Foreskin keratinocyte (primary cell): ENCODE measurements at places on chromosomes 13 and 19.

DNA sequence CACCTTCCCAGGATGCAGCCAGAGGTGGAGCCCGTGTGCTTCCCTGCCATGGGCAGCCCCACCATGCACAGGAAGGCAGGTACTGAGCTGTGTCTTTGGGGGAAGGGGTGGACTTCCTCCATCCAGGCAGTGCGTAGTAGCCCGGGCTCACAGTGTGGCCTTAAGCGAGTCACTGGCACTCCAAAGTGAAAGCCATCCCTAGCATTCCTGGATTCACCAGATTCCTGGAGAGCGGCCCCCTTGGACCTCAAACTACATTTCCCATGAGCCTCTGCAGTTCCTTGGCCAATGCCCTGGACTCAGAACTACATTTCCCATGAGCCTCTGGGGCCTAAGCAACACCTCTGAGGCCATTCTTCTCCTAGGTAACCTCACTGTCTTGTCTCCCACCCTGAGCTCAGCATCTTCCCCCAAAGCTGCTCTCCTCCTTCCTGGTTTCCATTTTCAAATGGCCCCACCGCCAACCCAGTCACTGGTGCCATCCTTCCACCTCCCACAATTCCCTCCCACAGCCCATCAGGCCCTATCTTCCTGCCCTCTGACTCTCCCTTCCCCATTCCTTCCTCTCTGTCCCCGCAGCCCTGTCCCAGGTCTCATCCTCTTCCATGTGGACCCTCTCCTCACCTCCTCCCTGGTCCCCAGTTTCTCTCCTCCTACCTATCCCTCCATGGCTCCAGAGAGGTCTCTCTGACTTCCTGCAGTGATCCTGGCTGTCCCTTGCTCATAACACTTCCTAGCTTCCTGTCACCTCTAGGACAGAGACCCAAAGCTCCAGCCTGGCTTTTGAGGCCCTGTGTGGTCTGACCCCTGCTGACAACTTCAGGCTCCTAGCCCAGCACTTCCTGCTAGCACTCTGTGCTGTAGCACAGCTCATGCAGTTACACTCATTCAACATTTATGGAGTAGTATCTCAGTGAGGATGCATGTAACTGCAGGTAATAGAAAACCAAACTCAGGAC, at the start of gene C19orf81:
TSS of gene C19orf81 (plus strand) at position 13 of the 959 bp plus-strand sequence. CDS start at position 13, 0 bp downstream.
- DNase-seq: no peak

- no peak for DNase-seq
Observed at GRCh38 chr13:76851961-76852360, 34.2 kb downstream of the KCTD12 start.

DNA sequence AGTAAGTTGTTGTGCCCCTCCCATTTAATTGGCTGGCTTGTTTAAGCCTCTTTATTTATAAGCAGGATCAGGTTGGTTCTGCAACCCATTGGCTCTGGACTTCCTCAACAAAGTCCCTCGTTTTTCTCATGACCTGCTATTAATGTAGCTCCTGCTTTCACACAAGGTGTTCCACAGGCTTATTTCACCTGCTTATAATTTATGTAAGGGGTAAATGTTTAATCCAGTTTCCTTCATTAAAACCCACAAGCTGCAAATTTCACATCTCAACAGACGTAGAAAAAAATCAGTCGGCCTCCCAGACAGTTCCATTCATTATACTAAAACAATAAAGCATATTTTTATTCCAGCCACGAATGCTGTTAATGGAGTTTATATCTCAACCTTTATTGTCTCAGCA, 86.1 kb downstream of the TBC1D4 start:
- DNase-seq: no peak

- no peak for DNase-seq
Observed at GRCh38 chr19:5832061-5832460, 7.4 kb downstream of the FUT6 start.

DNA sequence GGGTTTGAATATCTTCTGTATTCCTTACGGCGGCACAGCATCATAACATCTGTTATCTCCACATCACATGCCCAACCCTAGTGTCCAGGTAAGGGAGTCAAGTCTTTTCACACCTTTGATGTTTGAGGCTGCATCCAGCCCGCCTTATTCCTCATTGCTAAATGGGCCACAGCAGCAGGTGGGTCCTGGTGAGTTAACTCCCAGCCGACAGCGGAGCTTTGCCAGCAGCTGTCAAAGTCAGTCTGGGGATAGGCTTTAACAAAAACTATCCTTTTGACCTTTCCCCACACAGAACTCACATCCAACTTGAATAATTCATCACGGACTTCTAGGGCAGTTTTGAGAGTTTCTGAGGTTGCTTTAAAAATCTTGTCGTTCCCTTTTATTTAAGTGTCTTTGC, 235.1 kb downstream of the DLEU7 start:
- DNase-seq: no peak

DNA sequence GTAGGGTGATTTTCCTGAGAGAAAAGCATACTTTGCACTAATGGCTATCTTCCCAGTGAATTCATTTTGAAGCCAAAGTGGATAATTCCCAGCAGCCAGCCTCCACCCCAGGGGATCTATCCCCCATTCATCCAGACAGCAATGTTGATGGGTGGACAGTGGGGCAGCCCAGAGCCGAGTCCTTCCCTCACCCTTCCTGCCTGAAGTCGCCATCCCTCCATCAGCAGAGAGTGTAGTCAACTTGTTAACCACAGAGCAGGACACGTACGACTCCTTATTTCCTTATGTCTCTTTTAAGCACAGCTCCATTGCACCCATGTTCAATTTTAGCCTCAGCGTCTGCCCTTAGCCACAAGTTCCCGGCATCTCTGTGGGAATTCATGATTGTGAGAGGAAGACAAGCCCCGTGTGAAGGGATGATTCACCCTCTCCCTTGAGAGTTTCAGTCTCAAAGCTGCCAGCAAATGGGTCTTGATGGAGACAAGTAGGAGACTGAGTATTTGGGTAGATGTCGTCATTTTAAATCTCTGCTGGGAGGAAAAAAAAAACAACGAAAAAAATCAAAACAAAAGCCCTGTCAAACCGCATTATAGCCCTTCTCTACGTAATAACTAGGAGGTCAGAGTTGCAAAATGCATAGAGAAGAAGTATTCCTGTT, 58.3 kb upstream of the MEDAG start:
- no peak for DNase-seq

DNA sequence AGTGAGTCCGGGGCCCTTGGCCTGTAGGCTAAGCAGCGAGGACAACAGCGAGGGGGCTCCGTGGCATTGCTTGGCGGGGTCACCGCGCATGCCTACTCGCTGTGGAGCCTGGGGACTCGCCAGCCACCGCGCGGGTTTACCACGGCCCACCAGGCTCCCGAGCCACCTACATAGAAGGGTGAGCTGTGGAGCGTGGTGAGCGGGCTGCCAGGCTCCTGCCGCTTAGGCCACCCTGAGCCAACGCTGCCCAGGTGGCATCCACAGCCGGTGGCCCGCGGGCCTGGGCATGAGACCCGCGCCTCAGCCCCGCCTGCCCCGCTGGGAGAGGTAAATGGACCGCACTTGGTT, 31.2 kb downstream of the C1QTNF9 start:
- DNase-seq: no peak

DNA sequence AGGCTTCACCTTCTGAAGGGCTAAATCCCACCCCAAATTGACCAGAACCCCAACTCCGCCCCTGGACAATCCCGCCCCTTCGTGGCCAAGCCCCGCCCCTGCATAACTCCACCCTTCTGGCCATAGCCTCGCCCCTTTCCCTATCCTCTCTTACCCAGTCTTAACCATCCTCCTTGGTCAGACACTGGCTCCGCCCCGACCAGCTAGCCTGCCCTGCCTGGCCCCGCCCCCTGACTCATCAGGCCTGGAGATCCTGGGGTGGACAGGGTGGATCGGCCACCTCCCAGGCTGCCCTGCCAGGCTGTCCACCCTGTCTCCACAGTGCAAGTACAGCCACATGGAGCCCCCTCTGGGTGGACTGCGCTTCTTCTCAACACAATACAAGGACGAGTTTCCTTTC, 8.0 kb upstream of the ZNF358 start:
- DNase-seq: peak; percentile 54

DNA sequence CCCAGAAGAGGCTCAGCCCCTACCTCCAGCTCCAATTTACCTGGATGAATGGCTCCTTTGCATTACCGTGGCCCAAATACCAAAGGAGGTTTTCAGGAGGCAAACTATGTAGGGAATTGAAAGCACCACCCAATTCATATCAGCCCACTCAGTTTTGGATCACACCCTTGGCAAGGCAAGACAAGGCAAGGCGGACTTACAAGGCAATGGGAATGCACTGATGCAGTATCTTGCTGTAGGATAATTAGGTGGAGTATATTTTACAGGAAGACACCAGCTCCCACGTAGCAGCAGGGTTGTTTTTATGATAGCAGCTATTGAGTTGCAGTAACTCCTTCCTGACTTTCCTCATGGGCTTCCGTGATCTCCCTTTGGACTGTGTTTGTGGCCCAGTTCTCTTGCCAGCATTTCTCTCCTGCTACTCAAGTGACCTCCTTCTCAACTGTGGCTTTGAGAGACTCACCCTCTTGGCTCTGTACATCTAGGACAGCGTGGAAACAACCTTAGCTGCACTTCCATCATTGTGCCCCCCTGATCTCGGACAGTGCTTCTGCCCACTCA, 935.9 kb downstream of the EFNB2 start:
- DNase-seq: no peak

DNA sequence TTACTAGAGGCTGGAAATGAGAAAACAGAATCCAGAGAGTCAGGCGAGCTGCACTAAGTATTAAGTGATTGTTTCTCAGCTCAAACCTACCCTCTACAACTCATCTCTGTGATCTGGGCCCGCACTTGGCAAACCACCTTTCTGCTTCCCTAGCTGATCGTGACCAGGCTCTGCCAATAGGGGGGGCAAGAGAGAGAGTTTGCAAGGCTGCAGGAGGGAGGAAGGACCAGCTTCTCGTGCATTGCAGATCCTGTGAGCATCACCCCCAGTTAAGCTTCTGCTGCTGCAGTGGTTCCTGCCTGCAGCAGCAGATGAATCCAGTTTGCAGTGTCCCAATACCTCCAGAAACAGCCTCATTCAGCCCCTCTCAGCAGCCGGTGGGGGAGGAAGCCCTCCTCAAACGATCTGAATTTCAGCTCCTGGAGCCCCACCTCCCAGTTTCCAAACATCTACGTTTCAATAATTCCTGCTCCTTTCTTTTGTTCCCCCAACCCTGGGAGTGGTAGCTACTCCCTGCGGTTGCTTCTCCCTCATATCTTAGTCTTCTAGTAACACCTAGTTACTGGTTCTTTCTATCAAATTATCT, 20.0 kb downstream of the XRCC1 start:
- DNase-seq: peak; percentile 15

GRCh38 chr19:11252665-11253355, 9.5 kb downstream of the DOCK6 start:
- DNase-seq: no peak

GRCh38 chr19:7482584-7483439, 6.0 kb downstream of the PEX11G start:
- DNase-seq: peak; percentile 74

- DNase-seq: no peak
Observed at GRCh38 chr13:79663435-79663834, 182.5 kb downstream of the NDFIP2 start.

DNA sequence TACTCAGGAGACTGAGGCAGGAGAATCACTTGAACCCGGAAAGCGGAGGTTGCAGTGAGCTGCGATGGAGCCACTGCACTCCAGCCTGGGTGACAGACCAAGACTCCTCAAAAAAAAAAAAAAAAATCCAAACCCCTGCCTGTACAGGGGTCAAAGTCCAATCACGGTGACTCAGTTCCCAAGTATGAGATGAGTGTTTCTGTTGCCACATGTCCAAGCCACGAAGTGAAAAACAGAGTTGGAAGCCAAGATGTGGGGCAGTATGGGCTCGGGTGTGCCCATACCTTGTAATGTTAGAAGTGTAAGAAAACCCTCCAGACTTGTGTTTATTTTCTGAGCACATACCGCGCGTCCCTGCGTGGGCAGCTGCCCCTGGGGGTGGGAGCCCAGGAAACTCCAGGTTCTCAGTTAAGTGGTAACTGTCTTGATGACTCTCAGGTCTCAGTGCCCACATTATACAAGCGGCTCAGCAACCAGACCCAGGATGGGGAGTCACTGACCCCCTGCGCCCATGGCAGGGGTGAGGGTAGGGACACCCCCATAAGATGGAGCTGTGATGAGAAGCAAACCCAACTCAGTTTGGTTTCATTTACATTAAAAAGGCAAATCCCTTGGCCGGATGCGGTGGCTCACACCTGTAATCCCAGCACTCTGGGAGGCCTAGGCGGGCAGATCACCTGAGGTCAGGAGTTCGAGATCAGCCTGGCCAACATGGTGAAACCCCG, 1.2 kb upstream of the GPX4 start:
- peak; percentile 92 for DNase-seq

GRCh38 chr19:5933391-5934068, 19.5 kb downstream of the CAPS start:
- no peak for DNase-seq

- no peak for DNase-seq
Observed at GRCh38 chr19:39906283-39906682, 28.2 kb downstream of the FCGBP start.

DNA sequence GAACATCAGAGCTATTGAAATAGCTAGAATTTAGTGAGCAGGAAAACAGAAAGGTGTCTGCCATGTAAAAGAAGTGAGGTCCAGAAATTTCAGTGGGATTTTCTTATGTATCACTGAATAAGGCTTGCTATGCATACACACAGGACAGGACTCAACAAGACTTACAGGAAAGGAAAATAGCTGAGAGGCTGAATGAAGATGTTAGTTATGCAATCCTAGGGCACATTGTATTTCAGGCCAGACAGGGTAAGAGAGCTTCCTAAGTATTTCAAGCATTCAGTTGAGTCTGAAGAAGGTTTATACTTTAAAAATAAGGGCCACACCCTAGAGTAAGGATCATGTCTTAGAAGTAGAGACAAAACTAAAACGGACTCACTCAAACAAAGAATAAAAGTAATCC, 419.9 kb upstream of the PRR20A start:
- DNase-seq: peak; percentile 90

DNA sequence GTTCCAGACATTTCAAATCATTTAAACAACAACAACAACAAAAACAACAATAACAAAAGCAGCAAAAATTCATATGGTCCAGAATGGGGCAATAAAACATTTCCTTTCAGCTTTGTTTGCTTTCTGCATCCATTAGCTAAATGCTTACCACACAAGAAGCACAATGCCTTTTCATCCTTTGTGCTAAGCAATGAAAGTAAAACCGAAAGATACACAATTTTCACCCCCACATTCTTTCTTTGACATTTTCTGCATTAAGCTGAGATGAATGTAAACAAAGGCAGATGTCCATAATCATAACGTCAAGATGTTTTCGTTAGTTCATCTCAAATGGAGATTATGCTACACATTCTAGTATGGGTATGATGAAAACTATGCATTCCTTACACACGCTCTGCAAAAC, 568.5 kb downstream of the SLITRK6 start:
- DNase-seq: no peak

DNA sequence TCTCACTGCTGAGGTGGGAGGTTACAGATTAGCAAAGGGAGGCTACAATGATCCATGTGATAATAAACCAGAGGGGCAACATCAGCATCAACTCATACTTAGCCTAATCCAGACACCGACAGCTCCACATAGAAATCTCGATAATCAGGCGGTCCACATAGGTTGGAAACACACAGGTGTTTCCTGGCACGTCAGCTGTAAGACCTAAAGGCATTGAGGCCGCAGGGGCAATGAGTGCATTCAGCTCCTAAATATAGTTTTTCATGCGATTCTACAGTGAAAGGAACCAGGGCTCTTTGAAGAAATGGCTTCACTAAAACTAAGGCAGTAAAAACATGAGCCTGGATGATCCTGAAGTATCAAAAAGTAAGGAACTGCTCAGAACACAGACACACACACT, 19.3 kb downstream of the PLPP2 start:
- no peak for DNase-seq

GRCh38 chr13:104355041-104355670, 1288.9 kb upstream of the SLC10A2 start:
- DNase-seq: no peak

- DNase-seq: no peak
Observed at GRCh38 chr19:55603581-55604292, 1.7 kb upstream of the ZNF865 start.
